Activated CD8-positive, alpha-beta T cell treated with anti-CD3 and anti-CD28 coated beads, Interleukin-2, amount 10 ng/mL, durations not matched to agents 7 days and 5 days (primary cell): ENCODE measurements at places on chromosomes 13 and 19.

DNA sequence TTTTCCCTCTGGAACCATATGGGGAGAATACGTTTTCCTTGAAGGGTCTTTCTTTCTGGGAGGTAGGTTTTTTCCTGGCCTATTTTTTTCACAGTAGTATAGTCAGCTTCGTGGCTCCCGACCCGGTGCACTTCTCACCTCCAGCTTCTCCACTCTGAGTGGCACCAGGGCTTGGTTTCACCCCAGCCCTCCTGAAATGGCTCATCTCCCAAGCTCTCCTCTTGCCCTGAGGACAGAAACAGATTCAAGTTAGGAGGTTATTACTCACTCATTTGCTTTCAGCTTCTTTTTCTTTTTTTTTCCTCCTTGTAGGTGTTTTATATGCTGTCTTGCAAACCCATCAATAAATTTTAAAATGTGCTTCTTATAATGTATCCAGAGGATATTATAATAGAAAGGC, 199.3 kb downstream of the RFC3 start:
- no peaks in the 10 kb centered on the region for H3K27me3 ChIP-seq
- no peak overlapping the region for H3K27ac ChIP-seq
- H3K4me3 ChIP-seq = no peak overlapping the region
- H3K4me1 ChIP-seq = no peaks in the 10 kb centered on the region

- H3K4me3 ChIP-seq = no peak overlapping the region
- H3K27me3 ChIP-seq = no peaks in the 10 kb centered on the region
Measured at GRCh38 chr13:100148422-100148821, 59.5 kb downstream of the PCCA start.

GRCh38 chr13:46345398-46345797, 41.7 kb downstream of the RUBCNL start:
- no peak overlapping the region for H3K27ac ChIP-seq
- H3K36me3 ChIP-seq = no peaks in the 10 kb centered on the region
- no peak for DNase-seq
- no peak overlapping the region for H3K4me3 ChIP-seq
- peaks cover 13% of the 10 kb centered on the region for H3K4me1 ChIP-seq

DNA sequence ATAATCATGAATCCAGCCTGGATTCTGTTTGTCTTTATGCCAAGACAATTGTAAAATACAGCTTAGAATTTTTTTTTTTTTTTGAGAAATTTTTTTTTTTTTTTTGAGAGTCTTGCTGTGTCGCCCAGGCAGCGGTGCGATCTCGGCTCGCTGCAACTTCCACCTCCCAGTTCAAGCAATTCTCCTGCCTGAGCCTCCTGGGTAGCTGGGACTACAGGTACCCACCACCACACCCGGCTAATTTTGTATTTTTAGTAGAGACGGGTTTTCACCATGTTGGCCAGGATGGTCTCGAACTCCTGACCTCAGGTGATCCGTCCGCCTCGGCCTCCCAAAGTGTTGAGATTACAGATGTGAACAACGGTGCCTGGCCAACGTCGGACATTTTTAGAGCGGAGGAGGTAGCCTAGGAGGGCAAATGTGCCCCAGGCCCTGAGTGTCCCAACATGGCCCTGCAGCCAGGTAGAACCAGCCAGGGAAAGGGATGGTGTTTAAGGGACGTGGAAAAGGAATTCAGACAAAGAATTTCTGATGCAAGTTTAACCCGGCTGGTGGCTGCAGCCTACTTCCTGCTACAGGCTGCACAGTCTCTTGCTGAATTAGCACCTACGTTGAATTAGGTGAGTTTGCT, 89.8 kb downstream of the GNG7 start:
- peaks cover under 1% of the 10 kb centered on the region for H3K27me3 ChIP-seq
- peaks cover 64% of the 10 kb centered on the region for H3K4me1 ChIP-seq
- H3K4me3 ChIP-seq = no peak overlapping the region
- no peak for DNase-seq

DNA sequence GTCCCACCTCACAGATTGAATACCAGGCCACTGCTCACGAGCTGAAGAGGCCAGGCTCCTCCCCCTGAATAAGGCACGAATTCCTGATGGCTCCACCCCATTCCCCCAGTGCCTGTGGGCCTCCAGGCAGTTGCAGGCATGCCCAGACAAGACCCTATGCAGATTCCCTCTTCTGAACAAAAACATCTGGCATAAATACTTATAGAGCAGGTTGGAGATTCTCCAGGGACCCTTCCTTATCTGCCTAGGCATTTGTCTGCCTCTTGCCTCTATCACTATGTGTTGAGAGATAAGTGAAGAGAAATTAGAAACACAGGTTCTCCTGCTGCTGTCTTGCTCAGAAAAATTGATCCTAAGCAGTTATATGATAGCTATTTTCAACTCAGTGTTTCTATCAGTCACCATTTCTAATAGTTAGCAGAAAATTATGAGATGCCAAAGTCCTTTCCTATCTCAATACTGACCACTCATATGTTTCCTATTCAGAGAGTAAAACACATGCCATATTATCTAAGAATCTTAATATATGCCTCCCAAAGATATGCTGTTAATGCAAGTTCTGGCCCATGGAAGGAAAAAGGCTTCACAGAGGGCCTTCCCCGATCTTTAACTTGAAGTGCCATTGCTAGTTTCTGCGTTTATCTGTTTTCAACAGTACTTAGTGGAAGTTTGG, 364.0 kb downstream of the KCTD12 start:
- H3K4me1 ChIP-seq = no peaks in the 10 kb centered on the region
- H3K4me3 ChIP-seq = no peak overlapping the region
- no peak overlapping the region for H3K27ac ChIP-seq
- H3K27me3 ChIP-seq = no peaks in the 10 kb centered on the region

GRCh38 chr13:59259165-59260000, 904.3 kb downstream of the DIAPH3 start:
- H3K27ac ChIP-seq = no peak overlapping the region
- H3K4me3 ChIP-seq = no peak overlapping the region
- DNase-seq = no peak
- H3K27me3 ChIP-seq = no peaks in the 10 kb centered on the region
- H3K4me1 ChIP-seq = no peaks in the 10 kb centered on the region
- no peaks in the 10 kb centered on the region for H3K36me3 ChIP-seq

DNA sequence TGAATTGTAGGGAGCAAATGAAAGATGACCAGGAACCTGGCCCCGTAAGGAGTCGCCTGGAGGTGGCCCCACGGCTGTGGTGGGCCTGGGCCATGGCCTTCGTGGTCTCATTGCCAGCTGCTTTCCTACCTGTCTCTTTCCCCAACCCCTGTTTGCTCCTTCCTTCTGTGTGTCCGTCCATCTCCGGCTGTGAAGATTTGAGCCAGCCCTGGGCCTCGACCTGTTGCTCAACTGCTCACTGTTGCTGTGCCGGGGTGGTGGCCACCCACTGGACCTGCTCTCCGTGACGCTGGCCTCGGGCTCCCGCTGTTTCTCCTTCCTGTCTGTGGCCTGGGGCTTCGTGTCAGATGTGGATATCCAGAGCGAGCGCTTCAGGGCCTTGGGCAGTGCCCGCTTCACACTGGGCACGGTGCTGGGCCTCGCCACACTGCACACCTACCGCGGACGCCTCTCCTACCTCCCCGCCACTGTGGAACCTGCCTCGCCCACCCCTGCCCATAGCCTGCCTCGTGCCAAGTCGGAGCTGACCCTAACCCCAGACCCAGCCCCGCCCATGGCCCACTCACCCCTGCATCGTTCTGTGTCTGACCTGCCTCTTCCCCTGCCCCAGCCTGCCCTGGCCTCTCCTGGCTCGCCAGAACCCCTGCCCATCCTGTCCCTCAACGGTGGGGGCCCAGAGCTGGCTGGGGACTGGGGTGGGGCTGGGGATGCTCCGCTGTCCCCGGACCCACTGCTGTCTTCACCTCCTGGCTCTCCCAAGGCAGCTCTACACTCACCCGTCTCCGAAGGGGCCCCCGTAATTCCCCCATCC, 8.5 kb downstream of the DBP start:
- peaks cover 54% of the 10 kb centered on the region for H3K4me1 ChIP-seq
- no peak for DNase-seq
- no peaks in the 10 kb centered on the region for H3K27me3 ChIP-seq
- H3K27ac ChIP-seq = no peak overlapping the region
- no peak overlapping the region for H3K4me3 ChIP-seq
- peaks cover 27% of the 10 kb centered on the region for H3K36me3 ChIP-seq

DNA sequence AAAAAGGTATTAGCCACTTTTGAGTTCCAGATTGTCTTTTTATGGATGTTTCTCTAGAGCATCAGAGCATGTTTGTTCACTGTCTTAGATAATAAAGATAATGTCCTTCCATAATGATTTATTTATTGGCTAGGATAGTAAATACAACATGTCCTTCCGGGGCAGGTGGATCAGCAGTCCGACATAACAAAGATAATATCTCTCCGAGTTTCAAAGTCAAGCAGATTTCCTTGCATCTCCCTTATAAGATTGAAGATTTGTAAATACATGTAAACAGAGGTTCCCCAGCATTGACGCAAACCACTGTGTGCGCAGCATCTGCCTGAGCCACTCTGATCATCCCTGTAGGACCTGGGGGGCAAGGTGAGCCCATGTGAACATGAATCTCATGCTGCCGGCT, 8.8 kb upstream of the KLK15 start:
- no peak for DNase-seq
- no peak overlapping the region for H3K4me3 ChIP-seq
- H3K27me3 ChIP-seq = peaks cover 5% of the 10 kb centered on the region
- peaks cover 4% of the 10 kb centered on the region for H3K4me1 ChIP-seq
- H3K36me3 ChIP-seq = no peaks in the 10 kb centered on the region

DNA sequence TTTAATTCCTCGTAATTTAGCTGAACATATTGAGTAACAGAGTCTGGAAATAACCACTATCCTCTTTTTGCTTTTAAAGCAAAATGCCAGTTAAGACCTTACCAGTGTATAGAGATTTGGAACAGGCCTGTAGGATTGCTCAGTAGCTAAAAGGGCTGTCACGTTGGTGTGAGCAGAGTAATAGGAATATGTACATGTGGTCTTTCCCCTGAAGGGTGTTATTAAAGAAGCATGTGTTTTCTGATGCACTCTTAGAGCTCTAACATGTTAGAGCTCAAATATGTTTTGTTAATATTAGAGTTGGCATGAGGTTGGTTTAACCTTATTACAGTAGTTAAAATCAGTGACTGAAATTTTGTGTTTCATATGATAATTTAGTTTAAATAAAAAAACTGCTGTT, 172.9 kb downstream of the PDS5B start:
- peaks cover 72% of the 10 kb centered on the region for H3K36me3 ChIP-seq
- DNase-seq = no peak
- no peaks in the 10 kb centered on the region for H3K4me1 ChIP-seq
- no peak overlapping the region for H3K4me3 ChIP-seq
- no peaks in the 10 kb centered on the region for H3K27me3 ChIP-seq
- H3K27ac ChIP-seq = no peak overlapping the region

DNA sequence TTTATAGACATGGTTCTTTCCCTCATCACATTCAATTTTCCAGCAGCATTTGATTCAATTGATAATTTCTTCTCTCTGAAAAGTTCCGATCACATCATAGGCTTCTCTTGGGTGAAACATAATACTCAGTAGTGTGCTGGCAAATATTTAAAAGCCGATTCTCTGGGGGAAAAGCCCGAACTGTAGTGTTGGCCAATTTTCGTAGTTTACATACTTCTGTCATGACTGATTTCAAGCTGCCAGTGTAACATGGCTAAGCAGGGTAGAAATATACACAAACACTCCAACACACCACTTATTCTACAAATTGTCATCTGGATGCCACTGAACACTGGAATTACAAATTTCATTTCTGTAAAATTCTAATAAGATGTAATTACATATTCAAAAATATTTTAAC, 56.1 kb upstream of the FREM2 start:
- H3K4me1 ChIP-seq = no peaks in the 10 kb centered on the region
- no peaks in the 10 kb centered on the region for H3K27me3 ChIP-seq
- no peak overlapping the region for H3K4me3 ChIP-seq
- H3K36me3 ChIP-seq = no peaks in the 10 kb centered on the region
- no peak for DNase-seq
- no peak overlapping the region for H3K27ac ChIP-seq

- peaks cover 41% of the 10 kb centered on the region for H3K36me3 ChIP-seq
- no peaks in the 10 kb centered on the region for H3K27me3 ChIP-seq
- peak; percentile 24 for DNase-seq
Measured at GRCh38 chr19:52896431-52897137, 851 bp downstream of the ZNF320 start.

- no peaks in the 10 kb centered on the region for H3K36me3 ChIP-seq
- H3K4me1 ChIP-seq = peaks cover 12% of the 10 kb centered on the region
- no peak overlapping the region for H3K4me3 ChIP-seq
- peaks cover 79% of the 10 kb centered on the region for H3K27me3 ChIP-seq
- no peak overlapping the region for H3K27ac ChIP-seq
Measured at GRCh38 chr13:99955747-99956472, 15.7 kb downstream of the ZIC5 start.

- H3K27me3 ChIP-seq = peaks cover 5% of the 10 kb centered on the region
- H3K27ac ChIP-seq = no peak overlapping the region
- H3K4me3 ChIP-seq = no peak overlapping the region
- H3K4me1 ChIP-seq = no peaks in the 10 kb centered on the region
Measured at GRCh38 chr13:101681834-101682233, 229.4 kb downstream of the ITGBL1 start.

GRCh38 chr19:5743630-5744029, 23.2 kb downstream of the CATSPERD start:
- no peak overlapping the region for H3K4me3 ChIP-seq
- DNase-seq = no peak
- no peaks in the 10 kb centered on the region for H3K4me1 ChIP-seq
- no peaks in the 10 kb centered on the region for H3K36me3 ChIP-seq
- no peak overlapping the region for H3K27ac ChIP-seq

DNA sequence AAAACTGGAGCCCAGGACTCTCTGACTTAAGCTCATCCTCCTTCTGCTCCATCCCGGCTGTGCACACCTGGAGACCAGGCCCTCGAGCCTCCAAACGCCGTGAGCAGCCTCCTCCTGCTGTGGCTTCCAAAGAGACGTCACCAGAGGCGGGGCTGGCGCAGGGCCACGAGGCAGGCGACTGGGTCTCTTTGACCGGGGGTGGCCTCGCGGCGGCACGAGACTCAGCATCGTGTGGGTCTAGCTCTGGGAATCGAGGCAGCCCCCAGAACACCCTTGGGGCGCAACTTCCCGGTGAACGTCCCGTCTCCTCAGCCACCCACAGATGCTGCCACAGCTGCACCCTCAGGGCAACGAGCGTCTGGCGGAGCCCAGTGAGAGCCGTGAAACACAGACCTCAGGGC, 22.8 kb downstream of the RASA3 start:
- H3K4me1 ChIP-seq = peaks cover 53% of the 10 kb centered on the region
- peak overlapping the region; percentile 76 for H3K4me3 ChIP-seq
- peak overlapping the region; percentile 98 for H3K27ac ChIP-seq
- H3K27me3 ChIP-seq = no peaks in the 10 kb centered on the region
- DNase-seq = no peak

- no peak overlapping the region for H3K4me3 ChIP-seq
- H3K4me1 ChIP-seq = no peaks in the 10 kb centered on the region
- H3K36me3 ChIP-seq = no peaks in the 10 kb centered on the region
- DNase-seq = no peak
Measured at GRCh38 chr13:107743983-107744382, 471.4 kb downstream of the LIG4 start.

DNA sequence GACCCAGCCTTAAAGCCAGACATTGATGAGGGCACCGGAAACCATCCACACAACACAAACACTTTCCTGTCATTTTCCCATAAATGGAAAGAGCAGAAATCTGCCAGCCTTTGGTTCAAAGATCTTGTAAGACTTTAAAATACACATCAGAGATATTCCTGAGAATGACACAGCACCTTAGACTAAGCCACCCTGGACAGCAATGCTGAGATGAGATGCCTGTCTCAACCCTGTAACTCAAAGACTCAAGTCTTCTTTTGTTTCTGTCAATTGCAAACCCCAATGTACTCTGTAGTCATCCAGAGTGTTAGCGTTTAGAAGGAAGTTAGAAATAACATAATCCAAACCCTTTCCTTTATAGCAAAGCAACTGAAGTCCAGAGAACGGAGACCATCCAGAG, 119.2 kb downstream of the CCNA1 start:
- no peaks in the 10 kb centered on the region for H3K36me3 ChIP-seq
- DNase-seq = no peak
- H3K4me3 ChIP-seq = no peak overlapping the region
- H3K27me3 ChIP-seq = no peaks in the 10 kb centered on the region
- H3K27ac ChIP-seq = no peak overlapping the region
